A549 treated with CORT108297 at 1 μM for 4 hours (cell line): ENCODE measurements at places on chromosomes 16 and 17. TPM values are rescaled to one million over a fixed set of nuclear protein-coding genes. Genes with fewer than 3 reads are reported as not detected.

ELMO3 gene
- total RNA-seq = 0.93 to 1.7 TPM (median 1.3 TPM) in 5 replicates

INTS2 gene
- total RNA-seq = 10.3 to 14.1 TPM (median 13.1 TPM) in 5 replicates

WDR45B gene
- 93.5 to 99.6 TPM (median 95.6 TPM) in 5 replicates for total RNA-seq

CA7 gene
- total RNA-seq = 0.05 to 0.09 TPM (median 0.06 TPM) in 3 of 5 replicates, not detected in the others

SPATA22 gene
- not detected in 5 replicates for total RNA-seq

ASPSCR1 gene
- 23.6 to 32.1 TPM (median 29.2 TPM) in 5 replicates for total RNA-seq

SRCIN1 gene
- 2.0 to 3.3 TPM (median 2.8 TPM) in 5 replicates for total RNA-seq

CCL13 gene
- not detected in 5 replicates for total RNA-seq

SLC6A2 gene
- total RNA-seq = 0.03 to 0.08 TPM (median 0.04 TPM) in 3 of 5 replicates, not detected in the others

C17orf78 gene
- total RNA-seq = not detected in 5 replicates

EXOC3L1 gene
- 0.07 to 0.24 TPM (median 0.07 TPM) in 3 of 5 replicates, not detected in the others for total RNA-seq

LLGL2 gene
- total RNA-seq = 15.6 to 30.3 TPM (median 29.1 TPM) in 5 replicates
